ENCODE measurements at places on chromosomes 4 and X.

DNA sequence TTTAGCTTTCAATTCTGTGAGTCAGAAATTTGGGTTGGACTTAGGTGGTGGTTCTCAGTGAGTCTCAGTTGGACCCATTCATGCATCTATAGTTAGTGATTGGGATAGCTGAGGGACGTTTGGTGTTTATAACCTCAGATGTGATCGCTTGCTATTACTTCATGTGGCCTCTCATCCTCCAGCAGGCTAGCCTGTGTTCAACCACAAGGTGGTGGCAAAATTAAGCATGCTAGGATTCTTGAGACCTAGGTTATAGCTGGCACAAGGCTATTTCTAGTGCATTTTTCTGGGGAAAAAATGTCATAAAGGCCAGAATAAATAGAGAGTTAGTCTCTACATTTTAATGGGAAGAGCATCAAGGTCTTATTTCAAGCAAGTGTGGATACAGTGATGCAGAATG is 10.9 kb upstream of the GRPR start:
- DNase-seq: no peak

- no peak for DNase-seq
Observed at GRCh38 chr4:128373628-128374027, 86.0 kb upstream of the PGRMC2 start.

DNA sequence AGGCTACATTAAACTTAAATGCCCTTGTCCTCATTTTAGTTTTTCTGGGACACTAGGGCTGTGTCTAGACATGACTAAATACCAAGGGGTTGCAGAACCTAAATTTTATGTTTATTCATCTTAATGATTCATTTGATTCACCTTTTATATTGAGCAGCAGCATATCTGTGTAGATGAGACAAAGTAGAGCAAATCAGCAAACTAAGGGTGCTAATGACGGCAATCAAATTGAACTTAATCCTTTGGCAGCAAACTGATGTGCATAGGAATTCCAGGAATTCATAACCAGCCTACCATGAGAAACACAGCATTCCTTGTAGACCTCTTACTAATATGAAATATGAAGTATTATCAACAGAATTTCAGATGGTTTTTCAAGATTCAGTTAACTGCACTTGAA is 25.1 kb downstream of the EPHA5 start:
- no peak for DNase-seq

DNA sequence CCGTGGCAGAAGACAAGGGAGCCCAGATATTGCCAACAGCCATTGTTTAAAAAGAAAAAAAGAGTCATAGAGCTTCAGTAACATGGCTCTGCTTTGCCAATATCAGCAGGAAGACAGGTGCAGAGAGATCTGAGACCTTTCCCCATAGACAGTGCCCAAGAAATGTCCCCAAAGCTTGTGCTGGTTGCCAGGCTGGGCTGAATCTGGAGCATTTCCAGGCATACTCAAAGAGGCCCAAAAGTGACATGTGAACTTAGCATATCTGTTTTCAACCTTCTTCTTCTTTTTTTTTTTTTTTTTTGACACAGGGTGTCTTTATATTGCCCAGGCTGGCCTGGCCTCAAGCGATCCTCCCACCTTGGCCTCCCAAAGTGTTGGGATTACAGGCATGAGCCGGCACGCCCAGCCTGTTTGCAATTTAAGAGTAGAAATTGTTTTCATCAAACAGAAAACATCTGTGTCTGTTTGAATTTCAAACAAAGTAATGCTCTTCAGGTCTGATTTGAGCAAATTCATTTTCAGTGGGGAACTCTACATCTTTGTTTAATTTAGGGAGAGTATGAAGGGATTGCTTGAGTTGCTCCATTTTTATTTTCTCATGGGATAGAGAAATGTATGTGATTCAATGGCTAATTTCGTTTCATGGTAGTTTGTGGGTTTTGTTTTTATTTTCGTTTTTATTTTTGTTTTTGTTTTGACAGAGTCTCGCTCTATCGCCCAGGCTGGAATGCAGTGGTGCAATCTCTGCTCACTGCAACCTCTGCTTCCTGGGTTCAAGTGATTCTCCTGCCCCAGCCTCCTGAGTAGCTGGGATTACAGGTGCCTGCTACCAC is 56.6 kb upstream of the RBM47 start:
- no peak for DNase-seq

- DNase-seq: no peak
Observed at GRCh38 chr4:48110452-48110978, 23.5 kb downstream of the TXK start.

DNA sequence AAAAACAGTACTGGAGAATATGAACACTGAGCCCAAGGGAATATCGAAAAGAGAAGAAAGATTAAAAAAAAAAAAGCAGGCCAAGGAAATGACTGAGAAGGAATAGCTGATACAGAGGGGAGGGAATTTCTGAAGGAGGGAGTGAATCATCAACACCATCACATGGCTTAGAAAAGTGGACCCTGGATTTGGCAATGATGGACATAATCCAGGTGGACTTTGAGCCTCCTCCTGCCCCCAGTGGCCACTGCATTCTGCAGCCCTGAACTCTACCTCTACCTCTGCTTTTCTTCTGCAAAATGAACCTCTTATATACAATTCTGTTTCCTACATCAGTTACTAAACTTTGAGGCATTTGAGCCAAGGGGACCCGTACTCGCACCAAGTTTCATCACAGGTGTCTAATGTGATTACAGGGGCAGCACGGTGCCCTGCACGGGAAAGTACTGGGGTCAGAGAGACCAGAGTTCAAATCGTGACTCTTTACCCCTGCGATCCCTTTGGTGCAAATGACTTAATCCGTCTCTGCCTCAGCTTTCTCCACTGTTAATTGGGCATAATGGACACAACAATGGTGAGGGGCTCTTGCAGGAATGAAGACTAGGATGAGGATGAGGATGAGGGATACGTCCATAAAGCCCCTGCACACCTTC is 1.1 kb downstream of the OCIAD2 start:
- no peak for DNase-seq

- DNase-seq: no peak
Observed at GRCh38 chrX:143623657-143624056, 12.2 kb downstream of the SLITRK4 start.

- no peak for DNase-seq
Observed at GRCh38 chr4:109978704-109979454, 66.2 kb downstream of the EGF start.

DNA sequence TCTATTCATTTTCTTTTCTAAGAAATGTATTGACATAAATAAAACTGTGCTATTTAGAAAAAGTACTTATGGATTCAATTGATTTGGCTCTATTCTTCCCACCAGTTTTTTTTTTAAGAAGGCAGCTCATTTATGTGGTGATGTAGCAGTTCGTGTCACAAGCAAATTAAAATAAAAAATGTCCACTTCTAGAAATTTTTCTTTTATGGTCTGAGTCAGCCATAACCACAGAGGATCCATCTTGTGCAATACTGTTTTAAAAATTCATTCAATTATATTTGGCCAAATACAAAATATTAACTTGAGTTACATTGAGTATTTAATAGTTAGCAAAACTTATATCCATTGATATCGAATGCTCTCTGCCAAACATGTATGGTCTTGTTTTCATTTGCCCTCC is 207.9 kb upstream of the FAT1 start:
- no peak for DNase-seq

DNA sequence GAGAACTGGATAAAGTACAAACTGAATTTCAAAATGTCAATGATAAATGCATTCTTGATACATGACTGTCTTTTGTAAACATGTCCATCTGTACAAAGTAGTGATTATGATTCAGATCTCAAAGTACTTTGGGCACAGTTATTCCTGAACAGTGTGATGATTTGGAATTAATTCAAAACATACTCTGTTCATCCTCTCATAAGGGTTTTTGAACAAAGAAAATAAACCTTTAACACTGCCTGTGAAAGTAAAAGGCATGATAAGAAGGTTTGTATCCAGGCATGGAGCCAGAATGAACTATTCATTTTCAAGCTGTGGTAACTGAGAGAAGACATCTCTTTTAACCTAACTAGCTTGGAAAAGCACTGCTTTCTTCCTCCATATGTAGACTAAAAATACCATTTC is 883 bp upstream of the KLHL4 start:
- no peak for DNase-seq

- no peak for DNase-seq
Observed at GRCh38 chr4:81314196-81314896, 99.3 kb upstream of the PRKG2 start.

DNA sequence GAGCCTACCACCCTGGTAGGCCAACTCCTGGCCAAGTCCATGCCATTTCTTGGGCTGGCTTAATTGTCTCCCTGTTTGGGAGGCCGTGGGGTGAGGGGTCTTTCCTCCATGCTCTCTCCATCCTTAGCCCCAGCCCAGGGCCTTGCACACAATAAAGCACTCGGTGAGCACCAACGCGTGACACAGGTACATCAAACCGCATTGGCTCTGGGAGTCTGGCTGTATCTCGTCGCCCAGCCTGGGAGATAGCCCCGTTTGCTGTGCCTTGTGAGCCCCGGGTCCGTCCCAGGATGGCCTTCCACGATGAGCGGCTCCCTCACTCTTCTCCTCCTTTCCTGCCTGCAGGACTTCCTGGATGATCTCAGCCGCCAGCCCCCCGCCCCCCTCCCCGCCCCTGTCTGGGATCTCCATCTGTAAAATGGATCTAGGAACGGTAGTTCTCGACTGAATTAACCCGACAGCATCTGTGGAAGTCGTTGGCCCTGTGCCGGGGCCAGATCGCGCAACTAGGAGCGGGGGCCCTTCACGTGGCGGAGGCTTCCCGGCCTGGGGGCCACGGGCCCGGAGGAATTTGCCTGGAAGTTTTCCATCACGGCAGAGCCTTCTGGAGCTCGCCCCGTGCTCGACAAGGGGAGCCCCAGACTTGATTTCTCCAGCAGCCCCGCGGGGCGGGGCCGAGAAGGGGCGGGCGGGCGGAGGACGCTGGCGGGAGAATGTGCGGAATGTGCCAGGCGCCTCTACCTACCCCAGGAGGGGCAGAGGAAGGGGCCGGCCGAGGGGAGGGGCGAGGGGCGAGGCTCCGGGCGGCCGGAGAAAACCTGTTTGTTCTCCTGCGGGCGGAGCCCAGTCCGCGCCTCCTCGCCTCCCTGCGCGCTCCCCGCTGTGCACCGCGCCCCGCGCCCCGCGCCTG is at the start of gene ZNF185:
TSS of gene ZNF185 (plus strand) at position 846 of the 910 bp plus-strand sequence. CDS start 16,423 bp downstream, outside the sequence.
- no peak for DNase-seq

- no peak for DNase-seq
Observed at GRCh38 chr4:7867701-7868435, 71.8 kb downstream of the AFAP1 start.

DNA sequence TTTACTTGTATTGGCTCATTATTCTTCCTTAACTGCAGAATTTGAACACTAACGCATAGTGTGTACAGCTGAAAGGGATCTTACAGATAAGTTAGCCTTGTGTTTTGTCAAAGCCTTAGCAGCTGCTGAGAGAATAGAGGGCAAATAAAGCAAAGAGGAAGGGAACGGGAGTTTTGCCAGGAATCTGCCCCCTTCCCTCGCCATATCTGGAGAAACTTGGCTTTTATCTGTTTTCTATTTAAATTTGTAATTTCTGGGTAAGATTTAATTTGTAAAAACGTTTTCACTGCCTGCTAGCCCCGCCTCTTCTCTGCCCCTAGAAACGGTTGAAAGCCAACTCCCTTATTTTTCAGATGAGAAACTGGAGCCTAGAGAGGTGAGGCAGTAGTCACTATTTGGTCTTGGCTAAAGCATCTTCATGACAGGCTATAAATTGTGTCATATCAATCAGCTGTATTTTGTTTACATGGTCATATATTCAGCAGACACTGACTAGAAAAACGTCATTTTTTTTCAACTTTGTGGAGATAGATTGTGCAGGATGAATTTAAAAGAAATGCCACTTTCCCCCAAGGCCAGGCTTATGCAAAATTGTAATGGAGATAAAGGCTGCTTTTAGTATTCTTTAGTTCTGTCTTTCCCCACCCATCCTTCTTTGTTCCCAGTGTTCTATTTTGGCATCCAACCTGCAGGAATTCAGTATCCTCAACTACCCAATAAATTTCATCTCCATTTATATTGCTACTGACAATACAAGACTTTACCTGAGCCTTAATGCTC is 319.4 kb downstream of the SH2D1A start:
- DNase-seq: no peak

DNA sequence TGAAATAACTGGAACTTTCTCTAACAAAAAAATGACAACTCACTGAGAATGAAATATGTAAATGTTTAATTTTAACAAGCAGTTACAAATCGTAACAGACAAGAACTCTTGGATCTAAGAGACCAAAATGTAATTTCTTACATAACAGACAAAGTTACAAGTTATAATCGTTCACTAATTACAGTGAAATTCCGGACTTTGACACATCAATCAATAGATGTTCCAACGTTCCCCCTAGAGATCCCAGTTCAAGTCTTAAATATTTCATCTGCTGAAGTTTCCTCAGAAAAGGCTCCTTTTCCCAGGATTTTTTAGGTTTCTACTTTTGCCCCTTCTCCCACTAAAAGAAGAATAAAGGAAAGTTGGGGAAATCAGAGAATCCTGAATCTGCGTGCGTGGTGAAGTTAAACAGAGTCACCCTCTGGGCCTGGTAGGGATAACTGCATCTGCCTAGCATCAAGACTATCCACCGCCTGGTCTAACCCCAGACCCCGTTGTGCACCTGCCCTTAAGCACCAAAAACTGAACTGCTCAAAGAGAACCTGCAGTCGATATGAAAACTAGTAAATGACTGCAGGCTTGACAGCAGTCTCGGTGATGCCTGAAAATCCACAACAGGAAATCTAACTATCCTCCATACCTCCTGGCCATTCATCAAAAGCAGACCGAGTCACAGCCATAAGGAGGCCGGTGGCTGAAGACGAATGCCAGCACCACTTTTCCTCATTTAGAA is 2.3 kb downstream of the IRF2 start:
- no peak for DNase-seq

DNA sequence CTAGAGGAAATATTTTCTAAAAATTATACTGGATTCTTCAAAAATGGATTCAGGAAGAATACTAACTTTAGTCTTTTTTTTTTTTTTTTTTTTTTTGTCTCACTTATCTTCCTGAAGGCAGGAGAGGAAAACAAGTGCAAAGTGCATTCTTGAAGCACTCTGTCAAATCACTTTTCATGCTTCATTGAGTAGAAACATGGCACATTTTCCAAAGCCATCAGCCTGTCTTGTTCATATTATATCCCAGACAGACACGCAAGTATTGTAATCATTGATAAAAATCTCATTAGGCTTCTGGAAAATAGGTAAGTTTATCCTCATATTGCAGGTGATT is 1.2 kb downstream of the BBS12 start:
- DNase-seq: no peak

- DNase-seq: no peak
Observed at GRCh38 chr4:144655491-144655890, 9.5 kb downstream of the HHIP start.

DNA sequence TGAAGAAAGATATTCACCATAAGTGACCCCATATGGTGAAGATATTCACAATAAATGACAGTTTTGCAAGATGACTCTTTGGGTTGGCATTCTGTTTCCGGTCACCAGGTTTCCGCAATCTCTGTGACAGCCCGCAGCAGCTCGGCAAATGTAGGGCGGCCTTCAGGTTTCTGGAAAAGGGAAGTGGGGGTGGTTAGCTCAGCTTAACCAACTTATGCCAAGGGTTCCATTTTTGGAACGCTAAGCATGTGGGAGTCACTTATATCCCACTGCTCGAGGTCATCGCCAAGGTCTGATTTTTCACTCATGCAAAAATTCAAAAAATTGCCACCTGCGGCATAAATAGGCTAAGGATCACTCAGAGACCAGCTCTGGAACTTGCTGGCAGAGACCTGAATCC is 51.0 kb downstream of the NIPAL1 start:
- DNase-seq: no peak
